Activated CD8-positive, alpha-beta T cell treated with anti-CD3 and anti-CD28 coated beads for 36 hours (primary cell): ENCODE measurements at places on chromosomes 2 and 18.

DNA sequence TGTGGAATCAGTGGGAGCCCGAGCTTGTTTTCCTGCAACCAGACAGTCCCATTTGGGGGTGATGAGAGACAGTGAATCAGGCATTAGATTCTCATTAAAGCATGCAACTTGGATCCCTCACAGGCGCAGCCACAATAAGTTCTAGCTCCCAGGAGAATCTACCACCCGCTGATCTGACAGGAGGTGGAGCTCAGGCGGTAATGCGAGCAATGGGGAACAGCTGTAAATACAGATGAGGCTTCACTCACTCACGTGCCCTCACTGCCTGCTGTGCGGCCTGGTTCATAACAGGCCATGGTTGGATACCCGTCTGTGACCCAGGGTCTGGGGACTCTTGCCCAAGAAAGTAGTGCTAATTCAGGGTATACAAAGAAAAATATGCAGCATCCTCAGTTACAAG is 144.8 kb upstream of the RGPD4 start:
- DNase-seq = no peak

DNA sequence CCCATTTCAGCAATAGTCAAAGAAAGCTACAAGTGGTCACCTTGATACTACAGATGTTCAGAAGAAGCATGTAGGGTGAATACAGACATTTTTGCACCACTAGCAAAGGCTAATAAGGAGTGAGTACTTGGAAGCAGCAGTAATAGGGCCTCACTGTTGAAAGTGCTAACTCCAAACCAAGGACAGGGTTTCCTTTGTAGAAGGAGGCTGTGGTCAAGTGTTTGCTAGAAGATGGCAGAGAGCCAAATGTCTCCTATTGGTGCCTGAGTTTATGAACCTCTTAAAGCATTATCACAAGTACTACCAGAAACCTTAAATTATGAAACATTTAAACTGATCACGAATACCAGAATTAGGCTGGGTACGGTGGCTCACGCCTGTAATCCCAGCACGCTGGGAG is 308.1 kb downstream of the ZEB2 start:
- no peak for DNase-seq

- no peak for DNase-seq
Observed at GRCh38 chr2:179636100-179636980, 225.1 kb downstream of the ZNF385B start.

DNA sequence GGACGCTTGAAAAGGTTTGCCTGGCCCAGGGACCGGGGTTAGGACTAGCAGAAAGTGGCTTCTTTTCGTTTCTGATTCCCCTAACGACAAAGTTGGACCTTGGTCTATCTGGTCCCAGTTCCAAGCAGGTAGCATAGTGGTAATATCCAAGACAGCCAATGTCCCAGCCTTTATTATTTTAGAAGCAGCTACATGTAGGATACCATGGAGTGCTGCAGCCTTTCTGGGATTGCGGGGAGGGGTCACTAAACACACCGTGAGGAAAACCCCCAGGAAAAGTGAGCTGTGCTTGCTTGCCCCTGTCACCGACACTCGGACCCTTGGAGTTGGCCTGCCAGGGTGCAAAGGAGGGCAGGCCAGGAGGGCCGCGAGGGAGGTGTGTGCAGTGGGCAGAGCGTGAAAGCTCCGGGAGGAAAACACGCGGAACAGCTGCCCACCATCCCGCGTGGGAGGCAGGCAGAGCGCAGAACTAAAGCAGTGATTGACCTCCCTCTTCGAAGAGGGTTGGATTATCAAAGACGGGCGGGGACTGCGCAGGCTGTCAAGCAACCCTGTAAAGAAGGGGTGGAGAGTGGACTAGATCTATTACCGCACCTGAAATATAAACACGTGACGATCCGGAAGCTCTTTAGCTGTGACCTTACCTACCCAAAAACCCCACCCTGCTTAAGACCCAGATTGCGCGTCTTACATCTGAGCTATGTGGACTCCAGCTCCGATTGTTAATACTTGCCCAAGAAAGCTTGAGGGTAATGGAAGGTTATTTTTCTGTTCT is 624 bp upstream of the MAP4K3 start:
- peak; percentile 65 for DNase-seq

GRCh38 chr18:48228301-48228715 is 180.9 kb downstream of the ZBTB7C start:
- DNase-seq = no peak

GRCh38 chr2:16972276-16972675 is 306.6 kb upstream of the CYRIA start:
- no peak for DNase-seq

DNA sequence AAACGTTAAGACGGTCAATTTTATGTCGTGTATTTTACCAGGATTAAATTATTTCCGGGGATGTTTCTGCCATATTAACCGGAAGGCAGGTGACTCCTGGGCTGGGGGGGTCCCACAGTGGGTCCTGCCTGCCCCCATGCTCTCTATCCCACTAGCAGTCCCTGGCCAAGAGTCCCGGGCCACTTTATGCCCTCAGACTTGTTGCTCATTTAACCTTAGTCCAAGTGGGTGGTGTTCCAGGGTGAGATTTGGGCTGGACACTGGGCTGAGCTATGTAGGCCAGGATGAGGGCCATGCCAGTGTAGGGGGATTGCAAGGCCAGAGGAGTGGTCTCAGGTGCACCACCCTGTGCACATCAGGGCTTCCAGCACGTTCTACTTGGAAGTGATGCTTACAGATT is 24.1 kb downstream of the TWIST2 start:
- DNase-seq = no peak

GRCh38 chr18:60962625-60963024 is 370.6 kb upstream of the CDH20 start:
- DNase-seq = no peak

DNA sequence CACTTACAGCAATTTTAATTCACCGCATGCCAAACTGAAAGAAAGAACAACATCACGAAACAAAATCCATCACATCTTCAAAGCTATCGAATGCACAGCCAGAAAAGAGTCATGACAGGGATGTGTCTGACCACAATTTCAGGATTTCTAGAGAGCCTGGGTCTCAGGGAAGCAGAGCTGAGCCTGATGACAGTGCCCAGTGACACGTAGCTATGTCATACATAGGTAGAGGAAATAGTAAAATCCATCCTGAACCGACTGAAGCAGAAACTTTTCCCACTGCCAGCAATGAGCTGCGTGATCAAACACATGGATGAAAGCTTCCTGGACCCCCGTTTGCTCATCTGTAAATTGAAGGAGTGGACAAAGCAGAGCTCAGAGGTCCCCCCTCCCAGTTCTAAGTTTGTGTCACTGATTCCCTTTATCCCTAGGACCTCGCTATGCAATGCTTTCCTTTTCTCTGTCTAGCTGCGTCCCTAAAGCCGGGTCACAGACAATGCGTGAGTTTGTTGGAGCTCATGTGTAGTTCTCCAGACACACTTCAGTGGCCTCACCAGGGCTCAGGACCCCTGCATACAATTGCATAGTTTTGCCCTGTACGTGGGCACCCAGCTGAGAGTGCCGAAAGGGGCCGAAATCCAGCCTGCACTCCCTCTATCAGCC is 37.6 kb downstream of the CCBE1 start:
- DNase-seq = no peak
